Left hindlimb (tissue), 1 donor: ENCODE measurements at places on chromosomes 11 and 22.

DNA sequence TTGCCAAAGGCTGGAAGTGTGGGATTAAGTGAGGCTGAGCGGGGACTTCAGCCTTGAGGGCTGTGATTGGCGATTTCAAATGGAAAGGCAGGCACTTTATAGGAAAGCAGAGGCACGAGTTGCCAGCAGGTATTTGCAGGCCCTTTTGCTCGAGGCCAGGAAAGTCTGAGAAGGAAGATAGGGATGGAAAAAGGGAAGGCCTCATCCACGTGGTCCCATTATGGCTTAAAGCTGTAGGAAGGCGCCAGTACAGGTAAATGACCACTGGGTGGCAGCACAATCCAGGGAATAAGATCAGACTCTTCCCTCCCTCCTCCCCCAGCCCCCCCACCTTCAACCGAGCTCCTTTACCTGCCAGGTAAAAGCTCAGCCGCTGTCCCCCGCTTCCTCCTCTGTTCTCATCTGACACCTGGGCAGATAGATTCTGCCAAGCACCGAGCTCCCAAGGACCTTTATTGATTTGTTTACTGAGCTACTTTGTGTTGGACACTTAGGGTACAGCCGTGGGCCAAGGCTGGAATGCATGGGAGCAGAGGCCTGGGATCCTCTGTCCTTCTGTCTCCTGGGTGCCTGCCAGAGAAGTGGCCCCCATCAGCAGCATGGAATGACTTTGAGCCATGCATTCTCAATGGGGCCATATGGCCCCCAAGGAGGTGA, 7.5 kb downstream of the P2RX3 start:
- peak; percentile 71 for DNase-seq

DNA sequence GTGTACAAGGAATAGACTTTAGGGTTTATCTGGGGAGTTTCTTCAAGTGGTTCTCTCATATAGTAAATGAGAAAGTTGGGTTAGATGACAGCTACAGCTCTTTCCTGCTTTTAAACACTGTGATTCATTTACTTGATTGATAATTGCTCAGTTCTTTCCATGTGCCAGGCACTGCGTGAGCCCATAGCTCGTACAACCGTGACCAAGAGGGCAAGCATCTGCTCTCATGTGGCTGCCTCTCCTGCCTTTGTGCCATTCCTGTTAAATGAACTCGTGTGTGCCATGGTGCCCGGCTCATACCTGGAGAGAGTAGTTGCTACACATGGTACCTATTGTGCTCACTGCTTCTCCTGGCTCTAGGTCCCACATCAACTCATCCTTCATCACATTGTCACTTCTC, 206.3 kb downstream of the SNX19 start:
- no peak for DNase-seq

DNA sequence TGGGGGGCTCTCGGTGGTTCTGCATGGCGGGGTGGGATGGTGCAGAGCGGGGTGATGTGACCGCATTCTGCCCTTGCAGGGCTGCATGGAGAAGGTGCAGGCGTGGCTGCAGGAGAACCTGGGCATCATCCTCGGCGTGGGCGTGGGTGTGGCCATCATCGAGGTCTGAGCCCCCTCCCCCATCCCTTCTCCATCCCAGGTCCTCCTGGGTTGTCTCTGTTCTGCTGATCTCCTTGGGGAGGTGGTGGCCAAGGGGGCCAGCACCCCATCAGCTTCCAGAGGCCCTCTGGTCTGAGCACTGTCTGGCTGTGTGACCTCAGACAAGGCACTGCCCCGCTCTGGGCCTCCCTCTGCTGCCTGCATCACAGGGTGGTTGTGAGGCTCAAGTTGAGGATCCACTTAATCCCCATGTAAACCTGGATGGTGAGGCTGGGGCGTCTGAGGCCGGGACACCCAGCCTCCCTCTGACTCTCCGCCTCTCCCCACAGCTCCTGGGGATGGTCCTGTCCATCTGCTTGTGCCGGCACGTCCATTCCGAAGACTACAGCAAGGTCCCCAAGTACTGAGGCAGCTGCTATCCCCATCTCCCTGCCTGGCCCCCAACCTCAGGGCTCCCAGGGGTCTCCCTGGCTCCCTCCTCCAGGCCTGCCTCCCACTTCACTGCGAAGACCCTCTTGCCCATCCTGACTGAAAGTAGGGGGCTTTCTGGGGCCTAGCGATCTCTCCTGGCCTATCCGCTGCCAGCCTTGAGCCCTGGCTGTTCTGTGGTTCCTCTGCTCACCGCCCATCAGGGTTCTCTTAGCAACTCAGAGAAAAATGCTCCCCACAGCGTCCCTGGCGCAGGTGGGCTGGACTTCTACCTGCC, 53.3 kb downstream of the CD82 start:
- no peak for DNase-seq

DNA sequence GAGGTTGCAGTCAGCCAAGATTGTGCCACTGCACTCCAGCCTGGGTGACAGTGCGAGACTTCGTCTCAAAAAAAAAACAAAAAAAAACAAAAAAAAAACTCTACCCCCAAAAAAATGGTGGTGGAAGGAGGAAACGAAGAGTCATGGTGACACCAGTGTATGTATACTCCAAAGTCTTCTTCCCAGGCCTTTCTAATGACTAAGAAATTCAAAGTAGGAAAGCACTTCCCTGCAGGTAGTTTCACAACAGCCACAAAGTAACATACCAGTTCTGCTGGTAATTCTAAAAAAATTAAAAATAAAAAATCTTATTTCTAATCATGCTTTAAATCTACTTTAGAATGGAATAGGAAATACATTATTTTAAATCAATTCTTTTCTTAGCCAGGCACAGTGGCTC, 72.6 kb downstream of the DENND5A start:
- no peak for DNase-seq

DNA sequence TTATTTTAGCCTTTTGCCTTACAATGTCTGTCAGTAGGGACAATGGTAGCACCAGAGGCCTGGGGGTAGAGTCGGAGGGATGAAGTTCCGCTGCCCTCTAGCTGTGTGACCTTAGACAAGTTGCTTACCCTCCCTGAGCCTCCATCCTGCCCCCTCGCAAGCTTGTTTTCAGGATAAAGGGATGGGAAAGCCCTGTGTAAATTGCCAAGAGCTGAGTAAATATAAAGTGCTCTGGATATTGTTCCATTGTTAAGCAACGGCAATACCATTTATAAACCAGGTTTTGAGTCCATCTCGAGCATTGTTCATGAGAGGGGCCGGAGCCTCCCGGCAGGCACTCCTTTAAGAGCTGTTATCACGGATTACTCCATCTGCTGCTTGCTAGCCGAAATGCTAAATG, 72.9 kb downstream of the ZBTB16 start:
- no peak for DNase-seq

GRCh38 chr11:10305964-10306918, 1.4 kb downstream of the ADM start:
- DNase-seq = peak; percentile 65

GRCh38 chr11:17936790-17937189, 76.1 kb downstream of the SERGEF start:
- DNase-seq = no peak

- peak; percentile 61 for DNase-seq
Measured at GRCh38 chr11:88174709-88175568, at the start of gene RAB38. TSS of gene RAB38 (minus strand) at chr11:88175443. CDS start at chr11:88175384, 59 bp downstream.

DNA sequence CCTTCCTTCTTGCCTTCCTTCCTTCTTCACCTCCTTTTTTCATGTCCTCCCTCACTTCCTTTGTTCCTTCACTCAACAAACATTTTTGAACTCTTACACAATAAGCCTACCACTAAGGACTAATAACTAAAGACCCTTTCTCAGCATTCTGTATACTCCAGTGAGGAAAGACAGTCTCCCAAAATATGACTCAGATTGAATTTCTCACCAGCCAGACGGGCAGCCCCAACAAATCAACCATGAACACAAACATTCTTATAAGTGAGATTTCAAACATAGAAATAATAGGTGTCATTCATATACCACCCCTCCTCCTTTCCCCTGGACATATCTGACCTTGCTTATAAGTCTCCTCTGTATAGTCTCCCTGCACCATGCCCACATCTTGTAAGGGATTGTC, 1079.7 kb downstream of the OPCML start:
- DNase-seq = no peak

DNA sequence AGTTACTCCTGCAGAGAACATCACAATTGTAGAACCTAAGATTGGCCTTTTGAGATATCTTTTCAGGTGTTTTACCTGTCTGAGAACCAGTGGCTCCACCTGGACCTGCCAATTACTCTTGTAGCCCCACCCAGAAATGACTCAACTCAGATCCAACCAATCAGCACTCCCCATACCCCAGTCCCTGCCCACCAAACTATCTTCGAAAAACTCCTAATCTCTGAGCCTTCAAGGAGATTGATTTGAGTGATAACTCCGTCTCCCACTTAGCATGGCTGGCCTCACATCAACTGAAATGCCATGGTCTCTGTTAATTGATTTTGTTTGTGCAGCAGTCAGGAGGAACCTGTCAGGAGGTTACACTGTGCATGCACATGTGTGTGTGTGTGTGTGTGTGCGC, 103.6 kb downstream of the MTNR1B start:
- no peak for DNase-seq

GRCh38 chr11:4464216-4465159, 15.4 kb downstream of the OR52K2 start:
- DNase-seq = no peak

- no peak for DNase-seq
Measured at GRCh38 chr22:36067235-36067558, 38.6 kb upstream of the RBFOX2 start.
